RPMI7951 (cell line): ENCODE measurements at places on chromosomes 3 and 15.

GRCh38 chr3:32257641-32258438 is 19.4 kb downstream of the CMTM8 start:
- DNase-seq = no peak

DNA sequence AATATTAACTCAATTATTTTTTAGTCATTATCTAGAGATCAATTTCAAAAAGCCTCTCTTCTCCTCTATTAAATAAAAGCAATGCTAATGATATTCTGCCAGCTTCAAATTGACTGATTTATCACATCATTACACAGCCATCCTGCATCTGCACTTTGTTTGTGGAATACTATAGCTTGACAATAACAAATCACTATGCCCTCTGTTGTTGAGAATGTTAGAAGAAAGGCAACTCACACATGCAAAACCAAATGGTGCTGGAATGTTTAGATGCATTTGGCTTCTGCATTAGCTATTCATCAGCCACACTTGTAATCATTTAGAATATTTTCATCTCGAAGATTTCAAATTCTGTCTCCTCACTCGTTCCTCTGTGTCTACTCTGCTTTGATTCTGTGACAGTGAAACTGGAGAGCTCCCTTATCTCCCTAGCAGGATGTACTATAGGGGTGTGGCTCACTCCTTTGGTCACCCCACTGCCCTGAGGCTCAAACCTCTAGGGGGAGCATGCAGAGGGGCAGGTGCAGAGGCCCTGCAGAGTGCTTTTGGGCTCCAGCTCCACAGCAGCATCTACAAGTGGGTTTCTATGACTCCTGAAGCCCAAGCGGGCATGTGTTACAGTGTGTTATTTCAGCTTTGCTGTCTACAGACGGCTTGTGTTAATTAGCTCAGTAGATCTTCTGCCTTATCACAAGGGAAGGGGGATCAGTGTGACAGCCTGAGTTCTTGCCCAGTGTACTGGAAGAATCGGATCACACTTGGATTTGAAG is 454.1 kb upstream of the BCHE start:
- no peak for DNase-seq

DNA sequence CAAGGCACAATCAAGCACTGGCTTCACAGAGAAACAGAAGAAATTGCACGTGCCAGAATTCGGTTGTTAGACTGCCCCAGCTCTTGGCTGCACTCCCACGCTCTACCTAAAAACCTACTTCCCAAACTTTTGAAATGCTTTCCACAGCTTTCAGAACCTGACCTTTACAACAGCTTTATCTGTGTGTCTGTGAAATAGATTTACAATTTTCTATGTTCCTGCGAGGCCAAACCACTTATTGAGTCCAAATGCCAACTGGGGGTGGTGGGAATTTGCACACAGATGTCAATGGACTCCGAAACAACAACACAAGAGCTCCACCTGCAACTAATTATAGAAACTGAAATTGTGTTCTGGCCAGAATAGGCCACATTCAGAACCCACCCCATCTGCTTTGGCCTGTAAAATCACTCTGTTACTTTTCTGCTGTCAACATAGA is 44.6 kb downstream of the ERC2 start:
- DNase-seq = no peak

DNA sequence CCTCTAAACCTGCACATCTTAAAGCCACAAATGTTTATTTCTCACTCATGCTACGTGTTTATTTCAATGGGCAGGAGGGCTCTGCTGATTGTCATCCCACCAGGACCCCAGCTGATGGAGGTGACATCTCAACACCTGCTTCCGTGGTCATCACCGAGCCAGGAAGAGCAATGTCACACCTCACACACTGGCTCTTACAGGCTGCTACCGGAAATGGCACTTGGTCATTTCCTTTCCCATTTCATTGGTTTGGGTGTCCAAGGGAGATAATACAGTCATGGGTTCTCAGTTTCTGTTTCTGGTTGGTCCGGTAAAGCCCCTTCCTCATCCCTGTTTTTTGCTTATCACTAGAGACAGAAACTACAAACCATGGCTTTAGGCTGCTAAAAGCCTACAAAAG is 41.9 kb downstream of the ABHD2 start:
- DNase-seq = no peak

- no peak for DNase-seq
These were observed 5.7 kb downstream of the SLC28A1 start for GRCh38 chr15:84889991-84890669.
